ENCODE measurements at places on chromosomes 7 and 10.
A peak's percentile ranks its signal among the peaks of the same experiment; 100 is the strongest.

DNA sequence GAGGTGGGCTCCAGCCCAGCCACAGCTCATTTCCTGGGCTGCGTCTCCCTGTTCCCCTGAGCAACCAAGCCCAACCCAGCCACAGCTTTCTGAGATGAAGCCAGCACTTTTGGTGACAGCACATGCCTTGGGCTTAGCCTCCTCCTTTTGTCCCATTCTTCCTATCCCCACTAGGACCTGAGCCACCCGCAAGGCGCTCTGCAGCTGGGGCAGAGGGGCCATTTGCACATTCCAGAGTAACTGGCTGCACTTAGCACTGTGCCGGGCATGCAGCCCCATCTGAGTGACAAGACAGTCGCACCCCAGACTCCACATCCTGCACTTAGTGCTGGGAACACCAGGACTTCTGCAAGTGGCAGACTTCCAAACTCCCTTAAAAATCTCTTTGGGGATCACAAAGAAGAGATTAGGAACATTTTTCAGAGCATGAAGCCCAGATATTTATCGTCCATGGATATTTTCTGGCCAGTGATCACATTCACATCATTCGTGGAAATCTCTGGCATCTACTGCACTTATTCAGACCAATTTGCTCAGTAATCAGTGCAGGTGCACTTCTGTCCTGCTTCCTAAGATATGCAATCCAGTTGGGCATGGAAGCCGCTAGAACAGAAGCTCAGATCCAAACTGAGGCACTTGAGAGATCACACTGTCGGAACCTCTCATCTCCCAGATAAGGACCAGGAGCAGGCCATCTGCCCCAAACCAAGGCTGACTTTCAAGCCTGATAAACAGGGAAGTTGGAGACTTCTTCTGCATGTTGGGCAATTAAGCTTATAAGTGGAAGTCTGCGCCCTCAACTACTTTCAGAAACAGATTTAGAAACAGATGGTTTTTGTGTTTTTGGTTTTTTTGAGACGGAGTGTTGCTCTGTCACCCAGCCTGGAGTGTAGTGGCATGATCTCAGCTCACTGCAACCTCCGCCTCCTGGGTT is 26.4 kb downstream of the CHST15 start:
- DNase-seq: no peak

- no peak for DNase-seq
Measured at GRCh38 chr10:11212288-11213085, 194.8 kb downstream of the CELF2 start.

- no peak for DNase-seq
Measured at GRCh38 chr7:45193828-45194227, 36.2 kb downstream of the RAMP3 start.

- DNase-seq: no peak
Measured at GRCh38 chr10:53003094-53003493, 230.5 kb upstream of the MBL2 start.

DNA sequence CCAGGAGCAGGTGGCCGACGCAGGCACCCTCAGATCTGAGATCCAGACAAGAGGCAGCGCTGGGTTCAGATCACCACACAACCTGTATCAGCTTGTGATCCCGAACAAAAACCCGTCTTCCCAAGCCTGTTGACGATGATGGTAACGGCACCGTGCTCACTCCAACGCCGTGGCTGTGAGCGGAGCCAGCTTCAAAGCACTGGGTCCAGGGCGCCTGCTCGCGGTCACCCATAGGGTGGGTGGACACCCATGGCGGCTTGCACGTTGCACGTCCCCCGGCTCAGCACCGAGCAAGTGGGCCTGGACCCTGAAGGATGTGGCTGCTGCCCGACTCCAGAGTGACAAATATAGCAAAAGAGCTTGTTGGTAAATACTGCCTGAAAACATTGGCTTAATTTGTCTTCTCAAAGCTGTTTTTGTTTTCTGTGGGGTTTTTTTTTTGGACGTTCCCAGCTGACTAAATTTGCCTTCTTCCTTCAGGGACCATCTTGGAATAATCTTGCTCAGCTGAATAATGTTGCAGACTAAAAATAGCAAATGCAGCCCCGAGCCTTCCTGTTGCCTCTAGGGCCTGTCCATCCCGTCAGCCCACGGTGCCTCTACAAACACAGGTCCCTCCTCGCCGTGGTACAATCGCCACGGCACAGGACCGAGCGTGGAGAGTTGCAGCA is 41.0 kb downstream of the FOXK1 start:
- no peak for DNase-seq

- no peak for DNase-seq
Measured at GRCh38 chr7:127404286-127405072, 12.0 kb upstream of the ZNF800 start.

- DNase-seq: no peak
Measured at GRCh38 chr7:140153666-140154161, 23.1 kb downstream of the KDM7A start.

GRCh38 chr7:101017064-101017777 is 2.7 kb upstream of the MUC17 start:
- DNase-seq: no peak

GRCh38 chr7:28649189-28649588 is 236.9 kb downstream of the CREB5 start:
- no peak for DNase-seq

DNA sequence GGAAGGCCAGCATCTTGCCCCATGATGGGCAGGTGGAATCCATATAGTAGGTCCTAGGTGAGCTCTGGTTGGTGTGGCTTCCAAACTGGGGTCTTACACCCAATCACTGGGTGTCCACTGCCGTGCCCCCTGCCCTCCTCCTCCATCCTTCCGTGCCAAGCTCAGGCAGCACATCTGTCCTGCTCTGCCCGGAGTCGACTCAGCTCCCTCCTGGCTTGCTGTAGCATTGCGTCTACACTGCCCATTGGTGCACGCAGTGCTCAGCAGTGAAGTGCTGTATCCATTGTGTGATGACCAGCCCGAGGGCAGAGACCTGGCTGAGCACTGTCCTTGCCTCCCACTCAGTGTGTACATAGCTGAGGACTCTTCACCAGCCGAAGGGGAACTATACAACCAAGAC is 148.4 kb downstream of the ADAM12 start:
- DNase-seq: no peak

DNA sequence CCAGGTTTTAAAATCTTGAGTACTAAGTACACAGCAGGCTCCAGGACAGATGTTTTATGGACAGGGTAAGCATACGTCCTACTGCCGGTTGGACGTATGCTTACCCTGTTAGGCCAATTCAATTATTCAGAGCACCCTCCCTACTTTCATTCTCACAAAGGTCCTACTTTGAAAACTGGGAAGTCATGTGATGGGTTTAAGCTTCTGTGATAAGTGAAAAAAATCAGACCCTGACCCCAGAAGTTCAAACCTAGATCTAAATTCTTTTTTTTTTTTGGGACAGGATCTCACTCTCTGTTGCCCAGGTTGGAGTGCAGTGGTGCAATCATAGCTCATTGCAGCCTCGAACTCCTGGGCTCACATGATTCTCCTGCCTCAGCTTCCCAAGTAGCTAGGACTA is 55.2 kb downstream of the HIPK2 start:
- no peak for DNase-seq

- no peak for DNase-seq
Measured at GRCh38 chr10:120423431-120424197, 33.4 kb upstream of the PLPP4 start.

GRCh38 chr10:62820586-62820985 is 4.4 kb upstream of the EGR2 start:
- no peak for DNase-seq

DNA sequence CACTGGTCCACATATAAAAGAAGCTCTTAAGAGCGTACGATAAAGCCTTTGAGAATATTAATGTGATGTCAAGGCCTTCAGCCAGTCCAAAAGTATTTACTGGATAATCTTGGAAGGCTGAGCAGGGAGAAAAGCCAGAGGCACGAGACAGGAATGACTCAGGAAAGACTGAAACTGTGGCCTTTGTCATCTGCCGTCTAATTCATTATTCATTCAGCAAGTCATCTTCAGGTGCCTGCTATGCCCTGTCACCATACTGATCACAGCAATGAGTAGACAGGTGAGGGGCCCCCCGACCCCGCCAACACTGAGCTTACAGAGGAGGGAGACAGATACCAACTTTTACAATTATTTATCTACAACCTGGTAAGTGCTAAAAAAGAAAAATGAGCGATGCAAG is 78.9 kb downstream of the VOPP1 start:
- no peak for DNase-seq

DNA sequence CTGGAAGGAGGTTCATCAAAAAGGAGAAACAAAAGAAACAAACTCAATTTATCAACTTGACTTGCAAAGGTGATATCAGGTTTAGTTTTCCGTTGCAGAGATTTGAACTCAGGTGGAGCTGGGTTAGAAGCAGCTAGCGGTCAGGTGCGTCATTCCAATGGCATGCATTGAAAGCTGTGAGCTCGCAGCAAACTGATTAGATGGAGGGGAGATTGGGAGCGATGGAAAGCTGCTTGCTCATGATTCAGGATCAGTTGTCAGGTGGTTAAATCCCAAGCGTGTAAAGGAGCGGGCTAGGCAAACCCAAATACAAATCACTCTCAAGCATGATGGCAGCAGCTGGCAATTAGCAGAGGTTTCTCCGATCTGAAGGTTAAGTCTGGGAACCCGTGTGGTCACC is 49.3 kb upstream of the AFAP1L2 start:
- DNase-seq: no peak

- DNase-seq: peak; percentile 15
Measured at GRCh38 chr7:50739744-50740435, 42.8 kb downstream of the GRB10 start.

- no peak for DNase-seq
Measured at GRCh38 chr7:73896454-73896853, 35.5 kb downstream of the TMEM270 start.

- no peak for DNase-seq
Measured at GRCh38 chr10:3762309-3762708, 22.7 kb downstream of the KLF6 start.

- no peak for DNase-seq
Measured at GRCh38 chr7:9091282-9091681, 657.9 kb downstream of the NXPH1 start.

DNA sequence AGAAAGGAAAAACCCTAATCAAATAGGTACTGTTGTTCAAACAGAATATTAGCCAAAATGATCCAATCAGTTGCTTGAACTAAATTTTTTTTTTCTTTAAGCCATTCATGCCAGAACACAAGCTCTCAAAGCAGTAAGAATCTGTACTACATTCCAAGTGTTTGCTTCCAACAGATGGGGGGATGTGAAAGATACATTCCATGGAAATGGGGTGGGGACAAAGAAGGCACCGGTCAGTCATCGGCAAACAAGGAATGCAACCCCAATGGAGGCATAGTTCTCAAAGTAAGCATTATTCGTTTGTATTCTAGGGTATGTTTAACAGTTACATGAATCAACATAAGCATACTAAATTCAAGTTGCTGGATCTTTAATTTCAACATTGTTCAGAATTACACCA is 32.5 kb downstream of the C10orf143 start:
- DNase-seq: no peak

- no peak for DNase-seq
Measured at GRCh38 chr10:27743877-27744801, 1.5 kb downstream of the MKX start.

- DNase-seq: no peak
Measured at GRCh38 chr7:141410353-141411000, 140.7 kb upstream of the AGK start.

DNA sequence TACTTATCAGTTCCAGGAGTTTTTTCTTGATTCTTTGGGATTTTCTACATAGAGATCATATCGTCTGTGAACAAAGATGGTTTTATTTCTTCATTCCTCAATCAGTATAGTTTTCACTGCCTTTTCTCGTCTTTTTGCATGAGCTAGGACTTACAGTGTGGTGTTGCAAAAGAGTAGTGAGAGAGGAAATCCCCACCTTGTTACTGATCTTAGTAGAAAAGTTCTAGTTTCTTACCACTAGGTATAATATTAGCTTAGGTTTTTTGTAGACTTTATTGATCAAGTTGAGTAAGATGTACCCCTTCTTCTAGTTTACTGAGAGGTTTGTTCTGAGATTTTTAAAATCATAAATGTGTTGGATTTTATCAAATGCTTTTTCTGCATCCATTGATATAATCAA is 123.3 kb downstream of the TMEM26 start:
- DNase-seq: no peak

- no peak for DNase-seq
Measured at GRCh38 chr10:120308589-120308988, 148.4 kb upstream of the PLPP4 start.

DNA sequence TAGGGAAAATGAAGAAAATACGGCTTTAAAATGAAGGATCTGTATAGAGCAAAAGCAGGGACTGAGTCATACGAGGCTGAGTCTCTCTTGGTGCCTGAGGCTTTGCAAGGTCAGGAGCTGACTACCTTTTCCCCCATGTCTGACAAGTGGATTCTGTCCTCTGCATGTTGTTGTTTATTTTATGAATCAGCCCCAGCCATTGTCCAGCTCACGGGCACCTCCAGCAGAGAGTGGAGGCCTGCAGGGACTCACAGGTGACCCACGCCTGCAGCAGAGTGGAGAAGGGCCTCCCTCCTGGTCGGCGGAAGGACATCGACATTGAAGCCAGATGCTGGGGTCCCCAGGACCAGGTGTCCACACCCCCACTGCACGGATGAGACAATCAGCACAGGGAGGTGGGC is 233.9 kb downstream of the WDR37 start:
- DNase-seq: no peak

- no peak for DNase-seq
Measured at GRCh38 chr7:83149466-83149865, 13.2 kb downstream of the PCLO start.

- no peak for DNase-seq
Measured at GRCh38 chr7:77542409-77542808, 5.3 kb downstream of the PTPN12 start.

- no peak for DNase-seq
Measured at GRCh38 chr7:116709336-116709735, 37.3 kb downstream of the MET start.

GRCh38 chr7:131654668-131655326 is 98.4 kb upstream of the PODXL start:
- DNase-seq: peak; percentile 99

- no peak for DNase-seq
Measured at GRCh38 chr7:359766-360361, 69.9 kb downstream of the FOXL3 start.

DNA sequence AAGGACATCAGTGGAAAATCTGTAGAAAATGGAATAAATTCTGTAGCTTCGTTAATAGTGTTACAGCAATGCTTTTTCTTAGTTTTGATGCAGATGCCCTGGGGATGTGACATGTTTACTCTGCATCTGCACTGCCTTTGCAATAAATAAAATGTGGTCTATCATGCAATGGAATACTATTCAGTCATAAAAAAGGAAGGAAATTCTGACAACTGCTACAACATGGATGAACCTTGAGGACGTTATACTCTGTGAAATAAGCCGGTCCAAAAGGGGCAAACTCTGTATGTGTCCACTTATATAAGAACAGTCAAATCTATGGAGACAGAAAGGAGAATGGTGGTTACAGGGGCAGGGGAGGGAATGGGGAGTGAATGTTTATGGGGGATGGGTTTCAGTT is 13.5 kb downstream of the GRIFIN start:
- no peak for DNase-seq

- DNase-seq: no peak
Measured at GRCh38 chr7:148856578-148856881, 27.6 kb downstream of the EZH2 start.
